ENCODE measurements at places on chromosomes 12 and 14.

GRCh38 chr12:1801303-1801975, 18.9 kb upstream of the LRTM2 start:
- no peaks in the 10 kb centered on the region for H3K4me1 ChIP-seq
- H3K27ac ChIP-seq: no peak overlapping the region
- no peaks in the 10 kb centered on the region for H3K27me3 ChIP-seq
- no peaks in the 10 kb centered on the region for H3K36me3 ChIP-seq
- no peak overlapping the region for H3K4me3 ChIP-seq
- DNase-seq: no peak

- H3K4me3 ChIP-seq: no peak overlapping the region
- no peaks in the 10 kb centered on the region for H3K27me3 ChIP-seq
Measured at GRCh38 chr12:122250047-122250446, 16.2 kb downstream of the VPS33A start.

GRCh38 chr12:131464081-131464480, 246.8 kb upstream of the SFSWAP start:
- no peaks in the 10 kb centered on the region for H3K4me1 ChIP-seq
- H3K4me3 ChIP-seq: no peak overlapping the region
- no peak for DNase-seq
- peaks cover 7% of the 10 kb centered on the region for H3K27me3 ChIP-seq

DNA sequence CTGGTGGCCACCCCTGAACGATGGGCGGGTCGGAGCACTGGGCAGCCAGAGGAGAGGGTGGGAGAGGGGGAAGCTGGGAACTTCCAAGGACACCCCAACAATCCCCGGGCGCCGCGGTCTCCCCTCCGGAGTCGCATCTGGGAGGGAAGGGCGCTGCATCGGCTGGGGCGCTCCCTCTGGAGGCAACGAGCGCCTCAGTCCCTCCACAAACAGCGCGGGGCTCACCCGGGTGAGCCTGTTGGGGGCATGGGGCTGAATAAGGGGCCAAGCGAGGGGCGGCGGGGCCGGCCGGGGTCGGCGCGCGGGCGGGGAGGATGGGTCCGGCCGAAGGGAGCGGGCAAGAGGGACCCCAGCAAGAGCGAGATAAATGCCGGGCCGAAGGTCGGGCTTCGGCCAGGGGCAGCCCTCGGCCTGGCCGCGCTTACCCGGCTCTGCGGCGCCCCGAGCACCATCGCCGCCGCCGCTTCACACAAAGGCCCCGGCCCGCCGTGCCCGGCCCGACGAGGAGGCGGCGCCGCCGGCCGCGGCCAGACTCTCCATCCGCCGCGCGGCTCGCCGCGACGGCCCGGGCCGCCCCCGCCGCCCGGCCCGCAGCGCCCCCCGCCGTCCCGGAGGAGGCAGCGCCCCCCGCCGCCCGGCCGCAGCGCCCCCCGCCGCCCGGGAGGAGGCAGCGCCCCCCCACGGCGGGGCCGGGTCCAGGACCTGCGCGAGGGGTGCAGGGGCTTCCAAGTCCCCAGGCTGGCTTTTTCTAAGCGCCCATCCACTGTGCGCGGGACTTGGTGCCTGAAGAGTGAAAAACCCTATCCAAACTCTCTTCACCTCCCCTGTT, at the start of gene ZBTB39:
Gene ZBTB39 (minus strand): TSS at position 567 of the 829 bp plus-strand sequence. CDS start 1,629 bp downstream, outside the sequence.
- peaks cover 24% of the 10 kb centered on the region for H3K4me1 ChIP-seq
- H3K36me3 ChIP-seq: peaks cover 4% of the 10 kb centered on the region
- no peaks in the 10 kb centered on the region for H3K27me3 ChIP-seq
- H3K4me3 ChIP-seq: peak within 1 kb of the TSS; percentile 98
- H3K27ac ChIP-seq: peak within 1 kb of the TSS; percentile 90

DNA sequence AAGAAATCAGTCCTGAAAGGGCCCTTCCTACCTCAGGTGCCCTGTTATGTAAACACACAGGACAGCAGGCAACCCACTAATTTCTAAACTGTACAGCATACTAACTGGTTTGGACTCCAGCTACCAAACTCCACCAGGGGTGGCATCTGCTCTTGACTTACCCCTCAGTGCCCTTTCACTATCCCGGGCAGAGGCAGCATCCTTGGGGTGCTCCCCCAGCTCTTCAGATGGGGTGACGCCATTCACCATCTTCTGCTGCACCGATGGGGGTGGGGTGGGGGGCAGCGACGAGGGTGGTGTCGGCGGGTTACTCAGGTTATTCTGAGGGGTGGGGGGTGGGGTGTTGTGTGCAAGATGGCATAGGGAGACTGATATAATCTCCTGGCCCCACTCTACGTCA, 11.5 kb upstream of the PRKAG1 start:
- no peaks in the 10 kb centered on the region for H3K4me1 ChIP-seq
- no peak for DNase-seq
- no peak overlapping the region for H3K27ac ChIP-seq
- H3K27me3 ChIP-seq: no peaks in the 10 kb centered on the region
- no peaks in the 10 kb centered on the region for H3K36me3 ChIP-seq
- no peak overlapping the region for H3K4me3 ChIP-seq

DNA sequence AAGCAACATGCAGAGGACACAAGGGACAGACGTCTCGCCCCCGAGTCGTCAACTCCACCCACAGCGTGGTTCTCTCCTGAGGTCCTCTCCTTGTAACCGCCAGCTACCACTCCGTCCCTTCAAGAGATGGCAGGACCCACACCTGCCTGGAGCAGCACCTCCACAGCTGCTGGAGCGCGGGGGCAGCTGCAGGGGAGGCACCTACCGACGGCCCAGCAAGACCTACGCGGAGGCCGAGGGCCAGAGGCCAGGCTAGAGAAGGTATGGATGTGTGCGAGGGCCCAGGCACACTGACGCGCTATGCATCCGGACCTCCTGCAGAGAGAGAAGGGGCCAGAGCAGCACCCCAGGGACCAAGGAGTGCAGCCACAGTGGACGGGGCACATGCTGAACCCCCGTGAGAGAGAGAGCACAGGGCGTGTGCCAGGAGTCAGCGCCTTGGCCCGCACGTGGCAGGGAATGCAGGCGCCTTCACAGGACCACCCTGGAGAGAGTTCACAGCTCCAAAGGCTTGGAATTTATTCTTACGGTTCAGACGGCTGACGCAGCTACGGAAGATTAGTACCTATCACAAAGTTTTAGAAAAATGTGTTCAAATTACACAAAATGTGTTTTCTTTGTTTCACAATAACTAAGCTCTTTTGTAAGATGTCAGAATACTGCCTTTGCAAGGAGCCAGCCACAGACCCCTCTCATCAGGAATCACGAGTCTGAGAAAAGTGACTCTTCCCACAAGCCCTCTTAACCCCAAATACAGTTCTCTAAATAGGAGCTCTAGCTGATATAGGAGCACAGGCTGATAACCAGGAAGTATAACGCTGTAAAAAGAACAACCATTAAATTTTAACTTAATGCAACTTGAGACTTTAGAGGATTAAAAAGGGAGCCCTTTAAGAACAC, 36.8 kb downstream of the CDC42BPB start:
- no peaks in the 10 kb centered on the region for H3K36me3 ChIP-seq
- DNase-seq: no peak
- no peaks in the 10 kb centered on the region for H3K27me3 ChIP-seq
- no peak overlapping the region for H3K4me3 ChIP-seq
- no peak overlapping the region for H3K27ac ChIP-seq
- no peaks in the 10 kb centered on the region for H3K4me1 ChIP-seq

DNA sequence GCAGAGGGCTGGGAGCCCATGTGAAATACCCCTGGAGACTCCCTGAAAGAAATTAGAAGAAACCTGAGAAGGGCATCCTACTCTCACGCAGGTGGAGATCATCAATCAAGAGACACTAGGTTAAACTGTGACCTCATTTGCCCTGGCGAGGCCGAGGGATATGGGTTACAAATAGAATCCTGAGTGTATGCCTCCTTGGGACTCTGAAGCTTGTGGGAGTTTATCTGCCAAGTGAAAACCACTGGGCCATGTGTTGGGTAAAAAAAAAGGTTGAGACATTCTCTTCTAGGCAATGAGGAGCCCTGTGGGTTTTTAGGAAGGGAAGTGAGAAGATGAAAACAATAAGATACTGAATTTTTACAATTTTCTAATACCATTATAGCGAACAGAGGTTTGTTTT, 160.7 kb upstream of the ARID2 start:
- DNase-seq: no peak
- no peaks in the 10 kb centered on the region for H3K27me3 ChIP-seq

- no peak for DNase-seq
- H3K4me3 ChIP-seq: no peak overlapping the region
- H3K4me1 ChIP-seq: no peaks in the 10 kb centered on the region
- H3K36me3 ChIP-seq: no peaks in the 10 kb centered on the region
Measured at GRCh38 chr12:96529912-96530311, 40.5 kb downstream of the CFAP54 start.

GRCh38 chr14:61065656-61066055, 84.6 kb downstream of the SLC38A6 start:
- DNase-seq: no peak
- H3K4me3 ChIP-seq: no peak overlapping the region
- no peaks in the 10 kb centered on the region for H3K36me3 ChIP-seq
- no peaks in the 10 kb centered on the region for H3K27me3 ChIP-seq
- H3K27ac ChIP-seq: no peak overlapping the region
- H3K4me1 ChIP-seq: no peaks in the 10 kb centered on the region

DNA sequence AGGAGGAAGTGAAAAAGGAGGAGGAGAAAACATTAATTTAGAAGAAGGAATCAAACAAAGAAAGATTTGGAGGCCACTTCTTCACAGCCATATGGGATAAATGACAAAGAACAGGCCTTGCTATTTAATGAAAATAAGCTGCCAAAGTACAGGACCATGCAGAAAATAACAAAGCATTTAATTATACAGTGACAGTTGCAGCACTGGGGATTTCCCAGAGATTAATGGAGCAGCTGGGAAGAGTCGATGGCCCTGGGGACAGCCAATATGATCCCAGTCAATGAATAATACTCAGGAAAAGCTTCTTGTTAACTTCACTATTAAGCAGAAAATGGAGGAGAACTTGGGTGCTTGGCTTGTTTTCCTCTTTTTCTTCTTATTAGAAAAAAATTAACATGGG, 34.6 kb downstream of the RERG start:
- H3K27me3 ChIP-seq: no peaks in the 10 kb centered on the region
- no peak overlapping the region for H3K4me3 ChIP-seq
- H3K27ac ChIP-seq: no peak overlapping the region
- no peak for DNase-seq

GRCh38 chr12:53743266-53744129, 8.3 kb downstream of the CISTR start:
- peak; percentile 78 for DNase-seq
- no peak overlapping the region for H3K27ac ChIP-seq
- peaks cover 70% of the 10 kb centered on the region for H3K27me3 ChIP-seq
- H3K4me1 ChIP-seq: peaks cover 9% of the 10 kb centered on the region
- H3K4me3 ChIP-seq: no peak overlapping the region

DNA sequence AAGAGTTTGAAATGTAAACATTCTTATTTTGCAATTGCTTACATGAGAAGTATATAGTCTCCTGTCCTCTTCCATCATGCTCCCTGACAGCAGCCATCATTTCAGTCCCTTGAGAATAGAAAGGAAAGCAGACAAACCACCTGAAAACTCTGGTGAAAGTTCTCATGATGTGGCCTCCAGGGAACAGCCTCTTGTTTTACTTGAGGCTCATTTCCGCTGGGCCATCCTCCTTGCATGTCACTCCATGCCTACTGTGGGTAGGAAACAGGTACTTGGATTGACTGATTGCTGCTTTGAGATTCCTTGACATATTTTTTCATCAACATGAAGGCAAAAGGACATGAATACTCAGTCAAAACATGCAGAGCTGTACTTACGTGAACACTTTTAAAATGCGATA, 6.0 kb downstream of the SYT1 start:
- H3K27me3 ChIP-seq: peaks cover 16% of the 10 kb centered on the region
- DNase-seq: no peak
- no peak overlapping the region for H3K4me3 ChIP-seq
- no peaks in the 10 kb centered on the region for H3K4me1 ChIP-seq
- no peaks in the 10 kb centered on the region for H3K36me3 ChIP-seq

DNA sequence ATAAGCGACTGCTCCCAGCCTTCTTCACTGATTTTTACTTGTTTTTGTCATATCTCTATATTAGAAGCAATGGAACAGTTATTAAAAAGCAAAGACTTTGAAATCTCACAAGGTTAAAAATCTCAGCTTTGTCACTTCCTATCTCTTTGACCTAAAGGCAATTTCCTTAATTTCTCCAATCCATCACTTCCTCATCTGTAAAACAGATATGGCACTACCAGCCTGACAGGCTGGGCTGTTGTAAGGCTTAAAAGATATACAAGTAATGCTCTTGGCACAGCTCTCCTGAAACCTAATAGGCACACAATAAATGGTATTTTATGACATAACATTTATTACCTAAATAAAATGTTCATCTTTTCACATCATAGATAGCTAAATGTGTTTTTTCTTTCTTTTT, 25.6 kb downstream of the ATXN2 start:
- no peak overlapping the region for H3K4me3 ChIP-seq
- no peaks in the 10 kb centered on the region for H3K27me3 ChIP-seq
- DNase-seq: no peak
- H3K36me3 ChIP-seq: no peaks in the 10 kb centered on the region

DNA sequence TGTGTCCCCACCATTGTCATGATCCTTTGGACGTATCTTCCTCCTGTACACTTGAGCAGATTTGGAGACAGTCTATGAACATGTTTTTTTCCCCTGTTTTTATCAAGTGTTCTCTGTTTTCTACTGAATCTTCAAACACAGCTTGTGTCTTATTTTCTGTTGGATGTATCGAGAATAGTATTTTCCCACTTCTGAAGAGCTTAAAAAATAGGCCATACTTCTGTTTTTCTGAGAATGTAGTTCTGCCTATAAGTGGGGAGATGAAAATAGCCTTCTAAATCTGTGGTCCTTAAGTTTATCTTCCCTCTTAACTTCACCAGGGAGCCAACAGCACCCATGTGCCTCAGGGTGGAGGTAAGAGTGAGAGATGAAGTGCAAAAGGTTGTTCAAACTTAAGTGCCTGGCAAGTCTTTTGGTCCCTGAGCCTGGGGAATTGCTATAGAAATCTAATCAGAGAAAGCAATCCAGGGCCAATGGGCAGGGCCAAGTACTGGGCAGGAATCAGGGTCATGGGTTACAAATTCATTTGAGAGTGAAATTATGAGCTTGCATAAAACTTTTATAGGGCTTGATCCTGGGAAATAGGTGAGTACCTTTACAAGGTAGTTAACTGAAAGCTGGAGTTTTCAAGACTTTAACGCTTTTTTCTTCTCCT, 58.9 kb downstream of the ARF6 start:
- H3K27ac ChIP-seq: no peak overlapping the region
- H3K27me3 ChIP-seq: no peaks in the 10 kb centered on the region
- DNase-seq: no peak

GRCh38 chr12:124030510-124030909, 57.5 kb downstream of the ZNF664 start:
- peak; percentile 73 for DNase-seq
- peak overlapping the region; percentile 63 for H3K27ac ChIP-seq
- H3K27me3 ChIP-seq: no peaks in the 10 kb centered on the region

- no peak for DNase-seq
- no peaks in the 10 kb centered on the region for H3K36me3 ChIP-seq
- no peak overlapping the region for H3K27ac ChIP-seq
- H3K4me3 ChIP-seq: no peak overlapping the region
- no peaks in the 10 kb centered on the region for H3K4me1 ChIP-seq
Measured at GRCh38 chr14:74203639-74204038, 35.6 kb upstream of the VSX2 start.

- no peak overlapping the region for H3K4me3 ChIP-seq
- peaks cover 9% of the 10 kb centered on the region for H3K4me1 ChIP-seq
- H3K36me3 ChIP-seq: no peaks in the 10 kb centered on the region
- no peak for DNase-seq
- H3K27ac ChIP-seq: no peak overlapping the region
Measured at GRCh38 chr14:77206261-77206824, 24.7 kb downstream of the TMEM63C start.

Measured in hepatocyte (in vitro differentiated cells).